CD14-positive monocyte (primary cell): ENCODE measurements at places on chromosomes 12 and 14. TPM values are rescaled to one million over a fixed set of nuclear protein-coding genes. Genes with fewer than 3 reads are reported as not detected.

- H3K4me1 ChIP-seq: peaks cover 81% of the 10 kb centered on the region
- peak; percentile 87 for DNase-seq
- H3K27me3 ChIP-seq: no peaks in the 10 kb centered on the region
- H3K4me3 ChIP-seq: peak overlapping the region; percentile 42
These were observed 5.1 kb downstream of the CLMN start for GRCh38 chr14:95314609-95315008.

Gene IL22
- not detected for polyA plus RNA-seq

Gene CCDC60
- not detected for polyA plus RNA-seq

DNA sequence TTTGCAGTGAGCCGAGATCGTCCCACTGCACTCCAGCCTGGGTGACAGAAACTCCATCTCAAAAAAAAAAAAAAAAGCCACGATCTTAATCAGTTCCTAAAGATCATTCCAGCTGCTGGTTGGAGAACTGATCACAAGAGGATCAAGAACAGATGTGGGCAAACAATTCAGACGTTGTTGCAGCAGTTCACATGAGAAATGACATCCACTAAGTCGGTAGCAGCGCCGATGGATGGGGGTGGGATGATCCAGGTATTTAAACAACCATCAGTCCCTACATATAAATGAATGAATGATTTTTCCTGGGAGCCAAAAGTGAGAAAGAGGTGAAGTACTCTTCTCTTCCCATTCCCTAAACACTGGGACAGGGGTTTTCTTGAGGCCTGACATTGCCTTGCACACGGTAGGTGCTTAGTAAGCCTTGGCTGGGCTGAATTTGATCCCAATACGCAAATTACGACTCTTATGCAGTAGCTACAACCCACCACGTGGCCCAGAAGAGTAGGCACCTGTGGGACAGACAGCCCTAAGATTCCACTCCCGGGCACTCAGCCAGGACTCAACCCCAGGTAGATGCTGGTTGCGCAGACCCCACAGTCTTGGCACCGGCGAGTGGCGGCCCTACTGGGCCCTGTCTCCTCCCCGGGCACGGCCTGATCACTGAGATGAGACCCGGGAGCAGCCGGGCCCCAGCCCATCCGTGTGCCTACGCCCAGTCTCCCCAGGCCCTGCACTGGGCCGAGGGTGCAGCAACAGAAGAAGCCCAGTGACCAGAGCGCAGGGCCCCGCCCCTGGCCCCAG lies 565 bp downstream of the SPRYD3 start:
- peaks cover 40% of the 10 kb centered on the region for H3K36me3 ChIP-seq
- DNase-seq: no peak
- H3K27ac ChIP-seq: peak overlapping the region; percentile 49

- no peak for DNase-seq
- H3K27me3 ChIP-seq: no peaks in the 10 kb centered on the region
- H3K36me3 ChIP-seq: no peaks in the 10 kb centered on the region
- H3K4me3 ChIP-seq: no peak overlapping the region
- H3K27ac ChIP-seq: no peak overlapping the region
- no peaks in the 10 kb centered on the region for H3K4me1 ChIP-seq
These were observed 30.4 kb downstream of the MANSC1 start for GRCh38 chr12:12319451-12320183.

DNA sequence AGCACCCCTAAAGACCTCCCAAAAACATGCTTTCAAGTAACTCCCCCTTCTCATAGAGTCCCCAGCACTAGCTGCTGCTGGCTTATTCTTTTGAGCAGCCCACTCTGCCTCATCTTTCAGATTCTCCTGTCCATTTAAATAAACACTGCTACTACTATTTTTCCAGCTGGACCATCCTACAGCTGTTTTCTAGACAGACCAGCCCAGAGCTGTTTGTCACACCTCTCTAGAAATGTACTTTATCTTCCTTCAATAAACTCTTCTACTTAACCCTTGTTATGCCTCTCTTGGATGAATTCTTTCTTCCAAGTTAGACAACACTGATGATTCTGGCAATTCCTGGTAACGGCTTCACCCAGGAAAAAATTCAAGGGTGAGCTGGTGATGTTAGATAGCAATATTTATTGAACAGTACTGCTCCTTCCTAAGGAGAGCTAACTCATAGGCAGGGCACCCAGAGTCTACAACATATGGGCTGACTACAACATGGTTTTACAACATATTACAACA lies 995.7 kb downstream of the LRFN5 start:
- no peaks in the 10 kb centered on the region for H3K36me3 ChIP-seq
- no peak for DNase-seq
- no peak overlapping the region for H3K4me3 ChIP-seq
- no peaks in the 10 kb centered on the region for H3K27me3 ChIP-seq

Gene DERA
- 83.6 TPM for polyA plus RNA-seq
